CD14-positive monocyte (primary cell): ENCODE measurements at places on chromosomes 1 and 21.

- no peak for DNase-seq
These were observed 445.8 kb upstream of the ZP4 start for GRCh38 chr1:238336531-238336930.

DNA sequence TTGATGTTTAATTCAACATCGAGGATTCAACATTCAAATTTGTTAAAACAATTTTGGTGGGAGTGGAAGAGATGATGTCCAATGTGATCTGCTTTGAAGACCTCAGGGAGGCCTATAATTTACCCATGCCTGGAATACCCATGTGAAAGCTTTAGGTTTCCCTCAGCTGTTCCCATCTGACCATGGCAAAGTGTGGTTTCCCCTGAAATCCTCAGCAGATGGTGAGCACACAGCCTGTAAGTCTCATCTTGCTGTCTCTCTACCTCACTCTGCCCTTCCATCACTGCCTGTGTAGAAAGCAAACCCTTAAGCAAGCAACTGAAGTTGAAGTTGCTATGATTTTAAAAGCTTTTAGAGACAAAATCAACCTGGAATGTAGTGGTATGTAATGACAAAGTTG lies 80.1 kb upstream of the ATF3 start:
- DNase-seq: no peak

GRCh38 chr21:31133243-31133830 lies 95.1 kb upstream of the KRTAP19-8 start:
- no peak for DNase-seq

GRCh38 chr1:166140251-166140650 lies 26.6 kb downstream of the FAM78B start:
- DNase-seq: no peak

DNA sequence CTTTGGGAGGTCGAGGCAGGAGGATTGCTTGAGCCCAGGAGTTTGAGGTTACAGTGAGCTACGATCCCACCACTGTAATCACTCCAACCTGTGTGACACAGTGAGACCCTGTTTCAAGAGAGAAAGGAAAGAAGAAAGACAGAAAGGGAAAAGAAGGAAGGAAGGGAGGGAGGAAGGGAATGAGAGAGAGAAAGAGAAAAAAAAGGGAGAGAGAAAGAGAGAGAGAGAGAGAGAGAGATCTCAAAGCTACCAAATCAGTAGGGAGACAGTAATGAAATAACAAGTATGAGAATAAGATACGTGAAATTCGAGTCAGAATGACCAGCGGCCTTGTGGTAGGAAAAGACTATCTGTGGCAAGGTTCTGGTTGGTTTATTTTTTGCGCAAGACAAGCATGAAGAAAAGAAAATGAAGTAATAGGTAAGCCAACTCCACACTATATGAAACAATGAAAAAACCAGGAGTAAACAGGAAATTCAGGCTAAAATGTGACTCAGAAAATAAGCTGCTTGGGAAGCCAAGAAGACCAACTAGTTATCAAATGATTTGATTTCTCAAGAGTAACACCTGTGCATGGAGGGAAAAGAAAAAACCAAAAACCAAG lies 8.9 kb downstream of the MTF1 start:
- DNase-seq: peak; percentile 60

DNA sequence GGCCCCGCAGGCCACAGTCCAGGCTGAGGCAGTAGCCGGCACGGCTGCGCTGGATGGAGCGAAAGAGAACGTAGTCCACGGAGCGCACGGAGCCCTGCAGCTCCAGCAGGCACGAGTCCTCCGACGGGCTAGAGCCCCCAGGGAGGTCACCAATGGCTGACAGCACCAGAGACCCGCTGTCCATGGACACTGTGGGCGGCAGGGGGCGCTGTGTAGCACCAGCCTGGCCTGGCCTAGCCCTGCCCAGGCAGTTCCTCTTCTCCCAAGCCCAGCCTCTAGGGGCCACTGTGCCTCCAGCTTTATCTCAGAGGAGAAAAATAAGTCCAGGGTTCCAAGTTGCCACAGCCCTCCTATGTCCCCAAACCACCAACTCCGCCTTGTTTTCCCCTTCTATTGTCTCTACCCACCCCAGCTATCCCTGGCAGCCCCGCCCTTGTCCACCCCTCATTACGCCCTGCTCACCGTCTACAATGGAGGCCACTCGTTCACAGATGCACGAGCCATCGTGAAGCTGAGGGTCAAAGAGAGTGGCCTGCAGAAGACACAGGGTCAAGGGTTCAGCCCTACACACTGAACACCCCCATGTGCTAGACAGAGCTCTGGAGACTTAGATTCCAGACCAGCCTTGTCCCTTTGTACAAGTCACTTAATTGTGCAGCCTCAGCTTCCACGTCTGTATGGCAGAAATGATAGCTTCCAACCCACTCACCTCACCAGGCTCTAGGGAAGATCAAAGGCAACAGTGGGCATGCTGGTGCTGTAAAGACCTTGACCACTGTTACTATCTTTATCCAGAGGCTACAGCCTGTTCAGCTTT lies 4.4 kb downstream of the ENTREP3 start:
- DNase-seq: peak; percentile 92

DNA sequence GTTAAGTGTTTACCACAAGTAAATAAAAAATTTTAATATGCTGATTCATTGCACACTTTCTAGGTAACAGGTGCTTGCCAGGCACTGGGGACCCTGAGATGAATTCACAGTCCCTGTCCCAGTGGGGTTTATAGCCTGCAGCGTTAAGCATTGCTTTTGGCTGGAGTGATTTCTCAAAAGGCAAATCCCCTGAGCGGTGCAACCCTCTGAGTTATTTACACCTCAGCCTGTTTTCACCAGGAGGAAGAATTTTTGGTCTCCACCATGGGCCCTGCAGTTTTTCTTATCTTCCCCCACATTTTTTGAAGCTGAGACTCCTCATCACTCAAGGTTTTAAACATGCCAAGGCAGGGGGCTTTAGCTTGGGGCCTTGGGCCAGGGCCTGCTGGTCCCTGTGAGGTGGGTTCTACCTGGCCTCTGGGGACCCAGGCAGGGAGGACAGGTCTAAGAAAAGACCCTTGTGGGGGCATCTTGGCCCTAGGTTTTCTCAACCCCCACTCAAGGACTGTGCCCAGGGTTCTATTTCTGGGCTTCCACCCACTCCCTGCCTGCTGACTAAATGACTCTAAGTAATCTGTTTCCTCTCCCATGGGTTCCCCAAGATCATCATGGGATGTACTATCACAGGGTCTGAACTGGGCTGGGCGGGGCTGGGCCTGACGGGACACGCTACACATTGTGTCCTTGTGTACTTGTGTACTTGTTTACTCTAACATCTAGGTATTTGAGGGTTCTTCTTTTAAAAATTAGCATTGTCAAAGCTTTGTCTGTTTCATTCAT lies 10.2 kb upstream of the CHIT1 start:
- DNase-seq: no peak

- no peak for DNase-seq
These were observed 64.6 kb upstream of the WDR26 start for GRCh38 chr1:224499204-224499603.

DNA sequence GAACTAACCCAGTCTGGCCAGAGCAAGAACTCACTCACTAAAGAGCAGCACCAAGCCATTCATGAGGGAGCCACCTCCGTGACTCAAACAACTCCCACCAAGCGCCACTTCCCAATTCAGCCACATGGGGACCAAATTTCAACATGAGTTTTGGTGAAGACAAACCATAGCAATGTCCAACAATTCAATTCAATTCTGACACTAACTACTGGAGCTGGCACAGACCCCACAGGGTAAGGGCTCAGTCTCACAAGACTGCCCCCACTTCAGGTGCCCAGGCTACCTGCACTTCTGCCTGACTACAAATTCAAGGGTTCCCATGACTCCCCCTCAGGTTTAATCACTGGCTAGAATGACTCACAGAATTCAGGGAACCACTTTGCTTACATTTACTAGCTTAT lies 48.8 kb upstream of the RAP1A start:
- peak; percentile 15 for DNase-seq

- no peak for DNase-seq
These were observed 19.1 kb upstream of the NTMT2 start for GRCh38 chr1:170126696-170127095.

DNA sequence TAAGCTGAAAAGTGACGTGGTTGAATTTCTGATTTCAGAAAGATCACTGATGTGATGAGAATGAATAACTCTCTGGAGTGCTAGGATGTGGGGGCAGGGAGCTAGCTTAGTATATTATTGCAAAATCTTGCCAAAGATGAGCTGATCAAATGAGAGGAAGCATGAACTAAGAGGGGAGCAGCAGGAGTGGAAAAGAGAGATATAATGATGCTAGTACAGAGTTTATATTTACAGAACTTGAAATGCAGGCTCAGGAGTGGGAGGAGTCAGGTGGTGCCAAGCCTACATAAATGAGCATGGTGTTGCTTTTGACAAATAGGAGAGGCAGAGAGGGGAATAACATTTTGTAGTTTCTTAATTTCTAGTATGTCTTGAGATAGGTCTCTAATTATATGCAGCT lies 38.1 kb upstream of the NBL1 start:
- DNase-seq: no peak

DNA sequence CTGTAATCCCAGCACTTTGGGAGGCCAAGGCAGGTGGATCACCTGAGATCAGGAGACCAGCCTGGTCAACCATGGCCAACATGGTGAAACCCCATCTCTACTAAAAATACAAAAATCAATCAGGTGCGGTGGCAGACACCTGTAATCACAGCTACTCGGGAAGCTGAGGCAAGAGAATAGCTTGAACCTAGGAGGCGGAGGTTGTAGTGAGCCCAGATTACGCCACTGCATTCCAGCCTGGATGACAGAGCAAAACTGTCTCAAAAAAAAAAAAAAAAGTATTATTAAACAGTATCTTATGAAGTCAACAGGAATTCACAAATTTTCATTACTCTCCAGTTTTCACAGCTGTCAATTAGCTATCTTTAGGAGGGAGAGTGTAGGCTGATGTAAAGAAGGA lies 3.8 kb downstream of the ACBD6 start:
- DNase-seq: no peak

GRCh38 chr1:225877580-225877979 lies 4.6 kb downstream of the TMEM63A start:
- DNase-seq: no peak

DNA sequence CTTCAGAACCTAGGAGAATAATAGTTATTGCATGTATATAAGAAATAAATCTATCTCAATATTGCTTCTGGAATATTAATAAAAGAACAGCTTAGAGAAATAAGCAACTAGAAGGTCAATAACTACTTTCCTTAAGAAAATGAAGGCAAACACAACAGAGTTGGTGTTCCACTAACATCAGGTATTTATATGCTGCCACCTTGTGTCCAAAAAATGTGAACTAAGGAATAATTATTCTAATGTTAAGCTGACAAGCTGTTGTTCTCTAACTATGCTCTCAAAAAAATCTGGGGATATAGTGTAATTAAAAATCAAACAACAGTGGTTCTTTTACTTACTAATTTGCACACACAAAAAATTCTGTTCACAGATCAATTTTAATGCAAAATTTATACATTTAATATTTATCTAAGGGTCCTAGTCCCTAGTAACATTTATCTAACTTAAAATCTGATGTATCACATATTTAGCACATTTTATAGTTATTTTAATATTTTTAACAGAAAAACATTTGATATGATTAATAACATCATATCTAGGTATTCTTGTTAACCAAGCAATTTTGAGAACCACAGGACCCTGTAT lies 39.6 kb downstream of the UCHL5 start:
- peak; percentile 50 for DNase-seq

- DNase-seq: no peak
These were observed 1.2 kb downstream of the MIER1 start for GRCh38 chr1:66925944-66926343.

GRCh38 chr1:193275773-193276172 lies 89.4 kb upstream of the B3GALT2 start:
- DNase-seq: no peak

GRCh38 chr1:236724506-236724905 lies 38.2 kb downstream of the ACTN2 start:
- no peak for DNase-seq

DNA sequence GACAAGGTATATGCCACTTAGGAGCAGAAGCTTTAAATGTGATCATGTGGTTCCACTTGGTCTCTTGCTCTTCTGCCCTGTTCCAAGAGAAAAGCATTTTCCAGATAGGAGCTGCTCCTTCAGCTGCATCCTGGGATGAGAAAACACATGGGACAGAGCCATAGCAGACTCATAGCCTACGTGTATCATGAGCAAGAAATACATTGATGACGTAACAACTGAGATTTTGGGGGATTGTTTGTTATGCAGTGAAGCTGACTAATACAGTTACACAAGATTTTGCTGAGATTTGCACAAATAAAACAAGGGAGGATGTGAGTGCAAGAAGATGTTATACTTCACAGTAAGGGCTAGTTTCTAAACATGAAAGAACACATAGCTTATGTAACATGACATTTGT lies 36.0 kb upstream of the IRF2BP2 start:
- DNase-seq: peak; percentile 56

GRCh38 chr1:222652676-222653075 lies 34.8 kb downstream of the MIA3 start:
- no peak for DNase-seq

- no peak for DNase-seq
These were observed 60.7 kb upstream of the PAX7 start for GRCh38 chr1:18569811-18570545.

DNA sequence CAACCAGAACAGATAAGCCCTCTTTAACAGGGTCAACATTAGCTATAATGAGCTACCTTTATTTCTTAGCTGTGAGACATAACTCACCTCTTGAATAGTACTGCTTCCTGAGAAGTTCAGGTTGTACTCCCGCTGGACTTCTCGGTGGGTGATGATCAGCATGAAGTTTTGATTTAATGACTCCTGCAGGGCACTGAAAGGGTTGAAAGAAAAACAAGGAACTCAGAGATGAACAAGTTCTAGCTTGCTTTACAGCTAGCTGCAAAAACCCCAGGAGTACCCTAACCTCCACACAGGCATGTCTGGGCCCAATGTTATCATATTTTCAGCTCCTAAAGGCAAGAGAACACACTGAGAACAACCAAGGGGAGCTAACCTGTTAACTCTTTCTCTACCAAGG lies 254.4 kb downstream of the FAF1 start:
- DNase-seq: no peak

GRCh38 chr1:152565115-152565514 lies 1.5 kb downstream of the LCE3E start:
- no peak for DNase-seq

DNA sequence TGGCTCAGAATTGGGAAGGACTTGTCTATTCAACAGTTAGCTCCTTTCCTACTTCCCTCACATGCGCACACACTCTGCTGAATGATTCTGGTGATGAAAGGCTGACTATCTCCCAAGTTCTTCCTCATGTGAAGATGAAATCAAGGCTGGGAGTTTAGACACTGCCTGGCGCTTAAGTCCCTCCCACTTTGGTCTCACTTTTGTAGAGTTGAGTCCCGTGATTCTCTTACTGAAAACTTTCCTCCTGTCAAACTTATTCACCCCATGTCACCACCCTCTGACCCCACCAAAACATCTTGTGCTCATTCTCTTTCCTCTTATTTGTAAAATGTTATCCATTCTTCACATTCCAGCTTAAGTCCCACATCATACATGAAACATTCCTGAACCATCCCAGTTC lies 8.4 kb upstream of the MRPS6 start:
- no peak for DNase-seq

GRCh38 chr1:236393681-236394481 lies at the start of gene EDARADD:
TSS of gene EDARADD (plus strand) at chr1:236394286. CDS start at chr1:236394445, 159 bp downstream.
- no peak for DNase-seq
